ENCODE measurements at places on chromosomes 7 and 10. TPM values are rescaled to one million over a fixed set of nuclear protein-coding genes. Genes with fewer than 3 reads are reported as not detected.

GRCh38 chr7:96061844-96062243 lies 260.1 kb downstream of the SLC25A13 start:
- no peaks in the 10 kb centered on the region for H3K27me3 ChIP-seq
- no peaks in the 10 kb centered on the region for H3K4me1 ChIP-seq
- no peak overlapping the region for H3K27ac ChIP-seq
- DNase-seq: no peak

GRCh38 chr10:63058236-63058635 lies 74.9 kb upstream of the NRBF2 start:
- H3K4me1 ChIP-seq: no peaks in the 10 kb centered on the region
- H3K27ac ChIP-seq: no peak overlapping the region
- H3K4me3 ChIP-seq: no peak overlapping the region
- H3K27me3 ChIP-seq: no peaks in the 10 kb centered on the region
- DNase-seq: no peak
- no peaks in the 10 kb centered on the region for H3K36me3 ChIP-seq

- H3K4me1 ChIP-seq: no peaks in the 10 kb centered on the region
- DNase-seq: no peak
- H3K27ac ChIP-seq: no peak overlapping the region
- no peak overlapping the region for H3K4me3 ChIP-seq
Measured at GRCh38 chr10:68618234-68618633, 58.1 kb downstream of the TET1 start.

- no peaks in the 10 kb centered on the region for H3K36me3 ChIP-seq
- H3K4me3 ChIP-seq: no peak overlapping the region
- no peak overlapping the region for H3K27ac ChIP-seq
- H3K4me1 ChIP-seq: no peaks in the 10 kb centered on the region
- DNase-seq: no peak
Measured at GRCh38 chr7:133234961-133235875, 17.7 kb upstream of the EXOC4 start.

- no peaks in the 10 kb centered on the region for H3K36me3 ChIP-seq
- H3K27me3 ChIP-seq: no peaks in the 10 kb centered on the region
- H3K27ac ChIP-seq: no peak overlapping the region
- H3K4me1 ChIP-seq: no peaks in the 10 kb centered on the region
- no peak for DNase-seq
Measured at GRCh38 chr7:17512181-17512675, 213.8 kb downstream of the AHR start.

Gene CTBP2
- total RNA-seq: 0.97 TPM

DNA sequence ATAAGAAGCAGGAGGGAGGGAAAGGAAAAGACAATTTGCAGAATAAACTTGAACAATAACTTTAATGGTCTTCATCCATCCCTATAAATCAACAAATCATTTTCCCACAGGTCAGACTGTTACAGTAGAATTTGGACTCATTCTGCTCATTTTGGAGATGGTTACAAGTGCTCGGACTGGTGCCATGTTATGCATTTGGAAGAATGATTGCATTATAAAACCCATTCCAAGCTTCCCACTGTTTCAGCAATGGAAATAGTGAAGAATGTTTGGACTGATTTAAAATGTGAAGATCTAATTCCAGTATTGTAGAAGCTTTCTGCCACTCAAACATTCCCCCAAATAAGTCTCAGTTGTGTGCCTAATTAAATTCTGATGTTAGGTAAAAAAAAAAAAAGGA lies 99.7 kb upstream of the ZEB1 start:
- no peaks in the 10 kb centered on the region for H3K4me1 ChIP-seq
- no peak for DNase-seq
- H3K27ac ChIP-seq: no peak overlapping the region
- H3K36me3 ChIP-seq: no peaks in the 10 kb centered on the region
- H3K27me3 ChIP-seq: no peaks in the 10 kb centered on the region
- no peak overlapping the region for H3K4me3 ChIP-seq

- DNase-seq: no peak
- H3K36me3 ChIP-seq: no peaks in the 10 kb centered on the region
- H3K4me3 ChIP-seq: no peak overlapping the region
- H3K4me1 ChIP-seq: no peaks in the 10 kb centered on the region
- H3K27me3 ChIP-seq: no peaks in the 10 kb centered on the region
- no peak overlapping the region for H3K27ac ChIP-seq
Measured at GRCh38 chr7:38545977-38546376, 85.2 kb downstream of the AMPH start.

Gene LBX1
- total RNA-seq: not detected

- H3K4me1 ChIP-seq: peaks cover 26% of the 10 kb centered on the region
- no peak overlapping the region for H3K27ac ChIP-seq
- no peak overlapping the region for H3K4me3 ChIP-seq
- DNase-seq: no peak
- H3K27me3 ChIP-seq: no peaks in the 10 kb centered on the region
Measured at GRCh38 chr10:95837783-95838182, 70.0 kb upstream of the CC2D2B start.

- H3K4me1 ChIP-seq: no peaks in the 10 kb centered on the region
- H3K27ac ChIP-seq: no peak overlapping the region
- no peak overlapping the region for H3K4me3 ChIP-seq
- H3K36me3 ChIP-seq: no peaks in the 10 kb centered on the region
Measured at GRCh38 chr7:156735851-156736250, 95.3 kb downstream of the RNF32 start.

GRCh38 chr10:124228471-124228870 lies 135.1 kb upstream of the CHST15 start:
- no peaks in the 10 kb centered on the region for H3K4me1 ChIP-seq
- H3K4me3 ChIP-seq: no peak overlapping the region
- DNase-seq: no peak

DNA sequence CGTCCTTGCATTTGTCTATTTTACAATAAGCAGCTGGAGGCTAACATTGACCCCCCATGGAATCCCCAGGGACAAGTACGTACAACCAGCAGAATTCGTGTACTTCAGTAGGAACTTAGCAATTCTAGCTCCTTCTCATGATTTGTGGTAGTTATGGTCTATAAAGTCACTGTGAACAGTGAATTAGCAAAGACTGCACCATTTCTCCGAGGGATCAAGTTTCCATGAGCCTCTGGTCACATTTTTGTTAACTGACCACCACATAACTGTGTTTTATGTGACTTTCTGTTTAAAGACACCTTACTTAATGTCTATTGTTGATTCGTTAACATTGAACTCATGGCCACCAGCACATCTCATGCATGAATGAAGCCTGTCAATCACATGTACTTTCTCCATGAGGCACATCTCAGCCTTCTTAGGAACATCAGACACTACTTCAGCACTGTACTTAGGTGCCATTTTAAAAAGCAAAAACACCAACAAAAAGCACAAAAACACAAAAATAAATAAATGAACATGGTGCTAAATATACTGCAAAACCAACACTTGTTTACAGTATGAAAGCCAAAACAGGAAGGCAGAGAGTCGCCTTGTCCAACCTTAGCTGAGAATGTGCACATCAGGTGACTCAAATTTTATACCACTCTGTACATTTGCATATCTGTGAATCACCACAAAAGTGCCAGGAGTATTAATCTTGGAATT lies 9.0 kb upstream of the UCN3 start:
- no peak overlapping the region for H3K4me3 ChIP-seq
- no peak overlapping the region for H3K27ac ChIP-seq
- no peaks in the 10 kb centered on the region for H3K36me3 ChIP-seq
- no peaks in the 10 kb centered on the region for H3K4me1 ChIP-seq
- DNase-seq: no peak

GRCh38 chr10:124283949-124284250 lies 134.8 kb downstream of the OAT start:
- H3K4me1 ChIP-seq: no peaks in the 10 kb centered on the region
- no peaks in the 10 kb centered on the region for H3K27me3 ChIP-seq
- no peak overlapping the region for H3K27ac ChIP-seq
- no peaks in the 10 kb centered on the region for H3K36me3 ChIP-seq
- H3K4me3 ChIP-seq: no peak overlapping the region

Gene NOLC1
- 63.7 TPM for total RNA-seq

Gene ZNF467
- 2.3 TPM for total RNA-seq

DNA sequence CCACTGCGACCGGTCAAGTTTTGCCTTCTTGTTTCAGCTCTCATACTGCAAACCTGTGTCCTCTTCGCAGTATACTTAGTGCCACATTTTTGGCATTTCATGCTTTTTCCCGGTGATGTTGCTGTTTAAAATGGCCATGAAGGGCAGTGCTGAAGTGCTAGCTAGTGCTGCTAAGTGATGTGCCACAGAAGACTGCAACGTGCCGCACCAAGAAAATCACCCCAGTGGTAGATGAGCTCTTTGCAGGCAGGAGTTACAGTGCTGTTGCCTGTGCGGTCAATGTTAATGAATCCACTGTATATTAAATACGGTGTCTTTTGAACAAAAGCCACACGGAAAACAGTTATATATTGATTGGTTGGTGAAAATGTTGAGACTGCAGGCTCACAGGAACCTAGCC lies 120.3 kb downstream of the ANLN start:
- no peak overlapping the region for H3K27ac ChIP-seq
- no peak for DNase-seq
- no peak overlapping the region for H3K4me3 ChIP-seq
- H3K4me1 ChIP-seq: no peaks in the 10 kb centered on the region
- no peaks in the 10 kb centered on the region for H3K27me3 ChIP-seq

GRCh38 chr7:70408477-70408876 lies 723.5 kb upstream of the GALNT17 start:
- no peaks in the 10 kb centered on the region for H3K27me3 ChIP-seq
- no peak overlapping the region for H3K4me3 ChIP-seq
- DNase-seq: no peak
- no peaks in the 10 kb centered on the region for H3K36me3 ChIP-seq
- no peaks in the 10 kb centered on the region for H3K4me1 ChIP-seq
- H3K27ac ChIP-seq: no peak overlapping the region

Gene VWA2
- not detected for total RNA-seq

- no peaks in the 10 kb centered on the region for H3K36me3 ChIP-seq
- no peak for DNase-seq
- H3K27ac ChIP-seq: no peak overlapping the region
- H3K4me1 ChIP-seq: no peaks in the 10 kb centered on the region
Measured at GRCh38 chr10:71565284-71566000, 154.1 kb downstream of the C10orf105 start.

Gene NPC1L1
- 0.23 TPM for total RNA-seq

- peak; percentile 7 for DNase-seq
- H3K27me3 ChIP-seq: no peaks in the 10 kb centered on the region
- peak overlapping the region; percentile 63 for H3K4me3 ChIP-seq
- peak overlapping the region; percentile 80 for H3K27ac ChIP-seq
Measured at GRCh38 chr10:61901829-61902444, 438 bp downstream of the ARID5B start.

GRCh38 chr7:56079450-56080185 lies 13.1 kb downstream of the PHKG1 start:
- peaks cover 14% of the 10 kb centered on the region for H3K36me3 ChIP-seq
- H3K4me3 ChIP-seq: no peak overlapping the region
- H3K27me3 ChIP-seq: no peaks in the 10 kb centered on the region
- H3K4me1 ChIP-seq: no peaks in the 10 kb centered on the region

DNA sequence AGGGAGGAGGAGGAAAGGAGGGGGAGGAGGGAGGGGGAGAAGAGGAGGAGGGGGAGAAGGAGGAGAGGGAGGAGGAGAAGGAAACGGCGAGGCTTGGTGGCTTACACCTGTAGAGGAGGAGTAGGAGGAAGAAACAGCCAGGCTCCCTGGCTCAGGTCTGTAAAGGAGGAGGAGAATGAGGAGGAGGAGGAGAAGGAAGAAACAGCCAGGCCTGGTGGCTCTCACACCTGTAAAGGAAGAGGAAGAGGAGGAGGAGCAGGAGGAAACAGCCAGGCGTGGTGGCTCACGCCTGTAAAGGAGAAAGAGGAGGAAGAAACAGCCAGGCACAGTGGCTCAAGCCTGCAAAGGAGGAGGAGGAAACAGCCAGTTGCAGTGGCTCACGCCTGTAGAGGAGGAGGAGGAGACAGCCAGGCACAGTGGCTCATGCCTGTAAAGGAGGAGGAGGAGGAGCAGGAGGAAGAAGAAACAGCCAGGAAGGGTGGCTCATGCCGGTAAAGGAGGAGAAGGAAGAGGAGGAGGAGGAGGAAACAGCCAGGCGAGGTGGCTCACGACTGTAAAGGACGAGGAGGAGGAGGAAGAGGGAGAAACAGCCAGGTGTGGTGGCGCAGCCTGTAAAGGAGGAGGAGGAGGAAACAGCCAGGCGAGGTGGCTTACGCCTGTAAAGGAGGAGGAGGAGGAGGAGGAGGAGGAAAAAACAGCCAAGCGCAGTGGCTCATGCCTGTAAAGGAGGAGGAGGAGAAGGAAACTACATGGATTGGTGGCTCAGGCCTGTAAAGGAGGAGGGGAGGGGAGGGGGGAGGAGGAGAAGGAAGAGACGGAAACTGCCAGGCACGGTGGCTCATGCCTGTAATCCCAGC lies 14.9 kb upstream of the CRCP start:
- H3K4me1 ChIP-seq: peaks cover 7% of the 10 kb centered on the region
- H3K27me3 ChIP-seq: no peaks in the 10 kb centered on the region
- peak overlapping the region; percentile 18 for H3K4me3 ChIP-seq
- H3K36me3 ChIP-seq: no peaks in the 10 kb centered on the region

DNA sequence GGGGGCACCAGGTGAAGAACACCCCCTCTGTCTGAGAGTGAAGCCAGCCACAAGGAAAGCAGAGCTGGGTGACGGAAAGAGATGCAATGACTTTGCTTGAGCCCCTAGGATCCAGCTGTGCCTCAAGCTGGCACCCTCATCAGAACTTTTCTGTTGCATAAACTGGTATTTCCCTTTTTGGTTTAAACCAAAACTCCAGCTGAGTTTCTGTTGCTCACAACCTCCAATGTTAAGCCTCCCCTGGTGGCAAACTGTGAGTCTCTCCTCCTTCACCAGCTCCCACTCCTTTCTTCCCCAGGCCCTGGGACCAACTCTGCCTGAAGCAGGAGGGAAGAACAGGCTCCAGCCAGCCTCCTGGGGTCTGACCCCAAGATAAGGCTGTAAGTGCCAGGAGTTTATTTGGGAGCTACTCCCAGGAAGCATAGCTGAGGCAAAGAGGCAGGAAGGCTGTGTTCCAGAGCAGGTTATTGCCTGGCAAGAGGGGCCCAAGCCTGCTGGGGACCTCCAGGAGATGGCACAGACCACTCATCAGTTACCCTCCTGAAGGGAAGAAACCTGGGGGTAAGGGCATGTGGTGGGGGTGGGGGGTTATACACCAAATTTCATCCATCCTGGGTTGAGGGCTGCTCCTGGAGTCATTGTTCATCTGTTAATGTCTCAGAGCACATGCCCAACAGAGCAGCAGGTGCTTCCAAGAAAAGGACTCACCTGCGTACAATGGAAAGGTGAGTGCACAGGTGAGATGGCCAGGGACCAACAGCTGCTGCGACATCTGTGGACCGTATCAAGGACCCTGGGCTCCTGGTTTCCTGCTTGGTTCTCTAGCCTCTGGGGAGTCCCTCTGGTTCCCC lies 73.3 kb upstream of the NANOS1 start:
- no peak overlapping the region for H3K27ac ChIP-seq
- DNase-seq: no peak
- H3K27me3 ChIP-seq: no peaks in the 10 kb centered on the region
- H3K4me1 ChIP-seq: no peaks in the 10 kb centered on the region
- H3K36me3 ChIP-seq: no peaks in the 10 kb centered on the region
- H3K4me3 ChIP-seq: no peak overlapping the region

Gene POLL
- 59.3 TPM for total RNA-seq

DNA sequence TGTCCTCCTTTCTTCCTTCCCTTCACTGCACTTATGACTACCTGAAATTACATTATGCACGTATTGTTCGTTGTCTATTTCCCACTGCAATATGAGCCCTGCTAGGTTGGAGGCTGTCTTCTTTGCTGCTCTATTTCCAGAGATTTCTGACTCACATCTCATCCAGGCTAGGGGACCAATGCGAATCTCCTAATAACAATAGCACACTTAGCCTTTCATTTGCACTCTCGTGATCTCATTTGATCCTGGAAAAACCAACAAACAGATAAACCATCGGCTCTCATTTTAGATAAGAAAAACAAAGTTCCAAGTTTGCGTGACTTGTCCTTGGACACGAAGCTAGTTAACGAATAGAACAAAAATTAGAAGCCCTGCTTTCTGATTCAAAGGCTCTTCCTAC lies 1.4 kb downstream of the ZNF438 start:
- DNase-seq: no peak
- H3K4me3 ChIP-seq: no peak overlapping the region
- no peak overlapping the region for H3K27ac ChIP-seq
- peaks cover 13% of the 10 kb centered on the region for H3K4me1 ChIP-seq
- H3K27me3 ChIP-seq: no peaks in the 10 kb centered on the region

Measured in CD4-positive, alpha-beta memory T cell (primary cell).